ENCODE measurements at places on chromosomes 6 and 20.

GRCh38 chr6:27352850-27353249, 35.7 kb upstream of the ZNF391 start:
- no peak for DNase-seq

GRCh38 chr6:80449726-80450125, 343.3 kb downstream of the BCKDHB start:
- no peak for DNase-seq

DNA sequence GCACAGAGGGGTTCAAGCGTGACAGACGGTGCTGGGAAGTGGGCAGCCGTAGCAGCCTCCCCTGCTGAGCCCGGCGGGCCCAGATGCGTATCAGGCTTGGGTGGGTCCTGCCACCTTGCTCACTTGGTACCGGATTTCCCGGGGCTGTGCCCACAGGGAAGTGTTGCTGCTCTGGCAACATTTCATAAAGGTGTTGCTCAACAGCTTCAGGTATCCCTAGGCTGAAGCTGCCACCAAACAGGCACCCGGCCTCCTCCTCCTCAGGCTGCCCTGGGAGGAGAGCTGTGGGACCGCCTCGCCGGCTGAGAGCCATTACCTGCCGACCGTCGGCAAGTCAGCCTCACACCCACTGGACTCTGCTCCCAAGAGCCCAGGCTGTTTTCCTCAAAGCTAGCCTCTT, 11.5 kb downstream of the PSMG4 start:
- no peak for DNase-seq

- DNase-seq = peak; percentile 6
These were observed 37.3 kb downstream of the IPCEF1 start for GRCh38 chr6:154319231-154319858.

GRCh38 chr20:45905505-45906079, 6.4 kb downstream of the PLTP start:
- DNase-seq = no peak
